ENCODE measurements at places on chromosomes 3 and 15. TPM values are rescaled to one million over a fixed set of nuclear protein-coding genes. Genes with fewer than 3 reads are reported as not detected.

Gene SLC51B
- 1.1 TPM for total RNA-seq

Gene A4GNT
- total RNA-seq: not detected

Gene PLOD2
- total RNA-seq: 13.4 TPM

Gene PLSCR2
- 9.4 TPM for total RNA-seq

Gene CD47
- total RNA-seq: 49.9 TPM

Gene GUCA1C
- 0.87 TPM for total RNA-seq

Gene PRICKLE2
- total RNA-seq: 9.1 TPM

Gene TPRG1
- total RNA-seq: 15.9 TPM

All from testis (tissue), 5 donors.